ENCODE measurements at places on chromosomes 2 and 18. TPM values are rescaled to one million over a fixed set of nuclear protein-coding genes. Genes with fewer than 3 reads are reported as not detected.

The GYPC gene
- 84.6 TPM for total RNA-seq

The CXCR2 gene
- not detected for total RNA-seq

The AP1S3 gene
- total RNA-seq = 4.6 TPM

The EFHD1 gene
- total RNA-seq = 3.7 TPM

The MBD1 gene
- total RNA-seq = 36.2 TPM

The FOXI3 gene
- total RNA-seq = not detected

The DNAJC5G gene
- total RNA-seq = not detected

The DSG3 gene
- total RNA-seq = not detected

The SF3B1 gene
- total RNA-seq = 155 TPM

The KLF7 gene
- 6.8 TPM for total RNA-seq

The ELOA2 gene
- total RNA-seq = not detected

The CLEC4F gene
- not detected for total RNA-seq

The MARCHF7 gene
- 68.2 TPM for total RNA-seq

The SCYGR4 gene
- not detected for total RNA-seq

The STAT1 gene
- 110 TPM for total RNA-seq

The MC5R gene
- total RNA-seq = not detected

The PRLH gene
- total RNA-seq = not detected

The ATOH8 gene
- 13.1 TPM for total RNA-seq

The RIT2 gene
- 5.1 TPM for total RNA-seq

The ZBTB7C gene
- total RNA-seq = 1.1 TPM

The LRRTM4 gene
- 1.1 TPM for total RNA-seq

The EHD3 gene
- total RNA-seq = 4.6 TPM

The PLA2R1 gene
- 0.06 TPM for total RNA-seq

The ANKRD30BL gene
- total RNA-seq = not detected

The MYO7B gene
- total RNA-seq = 0.48 TPM

The AMER3 gene
- not detected for total RNA-seq

The RAPGEF4 gene
- 1.7 TPM for total RNA-seq

The DAW1 gene
- total RNA-seq = not detected

The COL6A3 gene
- 202 TPM for total RNA-seq

The HMSD gene
- 0.12 TPM for total RNA-seq

The NT5DC4 gene
- not detected for total RNA-seq

The SMYD1 gene
- not detected for total RNA-seq

The SP100 gene
- 63.1 TPM for total RNA-seq

The LONRF2 gene
- 1.2 TPM for total RNA-seq

The ASNSD1 gene
- total RNA-seq = 69.1 TPM

The UGT1A3 gene
- not detected for total RNA-seq

The FARP2 gene
- total RNA-seq = 29.4 TPM

The MOCOS gene
- total RNA-seq = 18.7 TPM

The RNF125 gene
- total RNA-seq = 0.29 TPM

The LYPD1 gene
- 37.9 TPM for total RNA-seq

The SPC25 gene
- total RNA-seq = 31.9 TPM

The SRD5A2 gene
- total RNA-seq = not detected

The ADD2 gene
- total RNA-seq = 16.3 TPM

The MALL gene
- 0.10 TPM for total RNA-seq

The BCL11A gene
- total RNA-seq = 1.1 TPM

Data from H4 (cell line).